Neural progenitor cell (in vitro differentiated cells): ENCODE measurements at places on chromosomes 4 and X.
A peak's percentile ranks its signal among the peaks of the same experiment; 100 is the strongest.

DNA sequence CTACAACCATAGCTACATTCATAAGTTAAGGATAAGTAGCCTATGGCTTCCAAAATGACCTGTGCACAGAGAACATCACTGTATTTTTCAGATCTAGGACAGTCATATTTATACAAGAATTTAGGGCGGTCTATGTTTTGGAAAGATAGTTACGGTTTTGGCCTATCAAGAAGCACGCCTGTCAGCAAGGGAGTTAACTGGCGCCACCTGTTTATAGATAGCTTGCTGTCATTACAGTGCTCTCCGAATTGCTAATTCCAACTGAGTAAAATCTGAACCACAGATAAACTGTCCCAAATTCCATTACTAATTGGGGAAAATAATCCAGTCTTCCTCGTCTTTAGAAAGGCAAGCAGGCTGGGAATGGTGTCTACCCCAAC lies 646 bp downstream of the ABCB7 start:
- DNase-seq = no peak
- peaks cover 4% of the 10 kb centered on the region for H3K4me1 ChIP-seq
- no peaks in the 10 kb centered on the region for H3K27me3 ChIP-seq
- H3K36me3 ChIP-seq = no peaks in the 10 kb centered on the region
- peak overlapping the region; percentile 68 for H3K4me3 ChIP-seq
- no peak overlapping the region for H3K27ac ChIP-seq

- H3K4me3 ChIP-seq = no peak overlapping the region
- H3K36me3 ChIP-seq = no peaks in the 10 kb centered on the region
- no peak for DNase-seq
- peaks cover 44% of the 10 kb centered on the region for H3K4me1 ChIP-seq
- no peaks in the 10 kb centered on the region for H3K27me3 ChIP-seq
Measured at GRCh38 chr4:7295911-7296660, 103.7 kb downstream of the SORCS2 start.

GRCh38 chrX:1903236-1903935 lies 288.5 kb downstream of the ASMT start:
- no peak overlapping the region for H3K4me3 ChIP-seq
- H3K27me3 ChIP-seq = no peaks in the 10 kb centered on the region
- H3K27ac ChIP-seq = no peak overlapping the region
- H3K4me1 ChIP-seq = no peaks in the 10 kb centered on the region
- no peak for DNase-seq

DNA sequence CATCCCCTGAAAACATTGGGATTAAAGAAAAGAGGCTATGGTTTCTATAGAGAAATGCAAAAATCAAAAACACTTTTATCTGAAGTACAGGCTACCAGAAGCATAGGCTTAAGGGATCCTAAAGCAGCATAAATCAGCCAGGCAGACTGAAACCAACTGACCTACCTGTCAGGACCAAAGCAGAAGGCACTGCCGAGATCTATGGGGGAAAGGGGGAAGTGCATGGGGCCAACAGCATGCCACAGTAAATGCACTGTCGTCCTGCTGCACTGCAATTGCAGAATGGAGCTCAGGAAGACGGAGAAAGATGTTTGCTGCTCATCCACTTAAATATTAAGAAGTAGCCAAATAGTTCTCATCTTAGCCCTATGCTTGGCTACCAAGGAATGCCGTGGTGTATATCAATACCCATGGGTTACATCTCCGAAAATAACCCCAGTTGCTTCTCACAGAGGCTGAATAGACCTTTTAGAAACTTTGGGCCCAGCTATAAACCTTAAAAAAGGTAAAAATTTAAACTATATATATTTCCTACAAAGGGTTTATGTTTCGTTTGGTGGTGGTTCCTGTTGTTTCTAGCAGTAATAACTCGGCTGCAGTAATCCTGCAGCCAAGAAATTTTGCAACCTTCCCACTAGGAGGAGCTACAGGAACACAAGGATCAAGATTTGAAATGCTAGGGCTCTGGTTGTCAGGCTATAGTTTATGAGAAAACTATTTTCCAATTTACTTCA lies 312.2 kb upstream of the DIAPH2 start:
- DNase-seq = peak; percentile 63
- no peak overlapping the region for H3K4me3 ChIP-seq
- no peak overlapping the region for H3K27ac ChIP-seq
- no peaks in the 10 kb centered on the region for H3K4me1 ChIP-seq

DNA sequence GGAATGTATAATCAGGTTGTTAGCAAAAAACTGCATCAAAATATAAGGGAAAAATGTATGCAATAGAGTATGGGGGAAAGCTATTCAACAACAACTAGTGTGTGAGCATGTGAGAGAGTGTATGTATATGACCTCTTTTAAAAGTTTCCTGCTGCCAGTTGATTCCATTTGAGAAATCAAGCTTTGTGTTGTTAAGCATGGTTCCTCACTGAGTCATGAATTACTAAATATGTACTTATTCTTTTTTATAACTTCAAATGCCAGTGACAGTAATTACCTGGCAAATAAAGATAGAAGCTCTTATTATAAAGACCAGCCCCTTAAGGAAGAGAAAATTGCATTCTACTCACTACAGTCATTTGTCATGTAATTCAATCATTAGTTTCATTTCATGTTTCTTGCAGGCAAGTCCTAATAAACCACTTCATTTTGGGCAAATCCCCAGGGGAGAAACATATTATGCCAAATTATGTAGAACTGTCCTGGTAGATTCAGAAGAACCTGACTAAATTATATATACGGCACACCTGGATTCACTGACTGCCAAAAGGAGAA lies 19.2 kb downstream of the RASGEF1B start:
- no peak overlapping the region for H3K4me3 ChIP-seq
- H3K36me3 ChIP-seq = peaks cover 3% of the 10 kb centered on the region
- no peaks in the 10 kb centered on the region for H3K27me3 ChIP-seq

- no peaks in the 10 kb centered on the region for H3K27me3 ChIP-seq
- no peak overlapping the region for H3K4me3 ChIP-seq
- H3K36me3 ChIP-seq = no peaks in the 10 kb centered on the region
- H3K4me1 ChIP-seq = no peaks in the 10 kb centered on the region
Measured at GRCh38 chr4:56850910-56851309, 29.4 kb upstream of the SPINK2 start.

DNA sequence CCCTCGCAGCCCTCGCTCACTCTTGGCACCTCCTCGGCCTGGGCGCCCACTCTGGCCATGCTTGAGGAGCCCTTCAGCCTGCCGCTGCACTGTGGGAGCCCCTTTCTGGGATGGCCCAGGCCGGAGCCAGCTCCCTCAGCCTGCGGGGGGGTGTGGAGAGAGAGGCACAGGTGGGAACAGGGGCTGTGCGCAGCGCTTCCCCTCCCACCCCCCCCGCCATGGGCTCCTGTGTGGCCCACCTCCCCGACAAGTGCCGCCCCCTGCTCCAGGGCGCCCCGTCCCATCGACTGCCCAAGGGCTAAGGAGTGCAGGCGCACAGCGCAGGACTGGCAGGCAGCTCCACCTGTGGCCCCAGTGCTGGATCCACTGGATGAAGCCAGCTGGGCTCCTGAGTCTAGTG lies 220.2 kb downstream of the STPG2 start:
- H3K4me1 ChIP-seq = no peaks in the 10 kb centered on the region
- H3K27me3 ChIP-seq = no peaks in the 10 kb centered on the region
- no peak overlapping the region for H3K4me3 ChIP-seq
- DNase-seq = no peak
- no peaks in the 10 kb centered on the region for H3K36me3 ChIP-seq

DNA sequence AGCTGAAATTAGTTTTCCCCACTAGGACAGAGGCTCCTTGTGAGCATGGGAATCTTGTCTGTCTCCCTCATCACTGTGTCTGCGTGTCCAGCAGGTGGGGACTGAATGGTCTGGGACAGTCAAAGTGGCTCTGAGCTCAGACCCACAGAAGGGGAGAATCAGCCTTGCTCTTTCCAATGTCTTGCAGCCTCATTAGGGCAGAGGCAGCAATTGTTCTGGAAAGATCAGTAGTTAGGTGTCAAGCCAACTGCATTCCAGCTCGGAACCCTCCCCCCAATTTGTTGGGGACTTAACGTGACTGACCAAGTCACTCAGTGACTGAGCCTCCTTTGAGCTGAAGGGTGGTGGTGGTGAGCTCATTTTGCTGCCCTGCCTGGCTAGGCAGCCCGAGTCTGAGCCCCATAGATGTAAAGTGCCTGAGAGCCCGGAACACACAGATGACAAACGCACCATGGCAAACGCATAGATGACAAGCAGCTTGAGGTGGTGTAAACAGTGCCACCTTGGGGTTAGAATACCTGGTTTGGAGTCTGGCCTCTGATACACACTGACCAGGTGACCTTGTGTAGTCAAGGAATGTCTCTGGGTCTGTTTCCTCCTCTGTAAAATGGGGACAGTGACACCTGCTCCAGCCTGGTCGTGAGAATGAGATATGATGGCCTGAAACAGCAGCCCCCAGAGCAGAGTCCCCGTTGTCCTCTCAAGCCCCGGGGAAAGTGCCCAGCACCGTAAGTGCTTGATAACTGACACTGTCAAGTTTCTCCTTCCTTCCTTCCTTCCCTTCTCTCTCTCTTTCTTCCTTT lies 2.7 kb upstream of the SORCS2 start:
- H3K36me3 ChIP-seq = no peaks in the 10 kb centered on the region
- DNase-seq = peak; percentile 22
- H3K27ac ChIP-seq = no peak overlapping the region
- peaks cover 70% of the 10 kb centered on the region for H3K27me3 ChIP-seq
- peaks cover 25% of the 10 kb centered on the region for H3K4me1 ChIP-seq
- no peak overlapping the region for H3K4me3 ChIP-seq

DNA sequence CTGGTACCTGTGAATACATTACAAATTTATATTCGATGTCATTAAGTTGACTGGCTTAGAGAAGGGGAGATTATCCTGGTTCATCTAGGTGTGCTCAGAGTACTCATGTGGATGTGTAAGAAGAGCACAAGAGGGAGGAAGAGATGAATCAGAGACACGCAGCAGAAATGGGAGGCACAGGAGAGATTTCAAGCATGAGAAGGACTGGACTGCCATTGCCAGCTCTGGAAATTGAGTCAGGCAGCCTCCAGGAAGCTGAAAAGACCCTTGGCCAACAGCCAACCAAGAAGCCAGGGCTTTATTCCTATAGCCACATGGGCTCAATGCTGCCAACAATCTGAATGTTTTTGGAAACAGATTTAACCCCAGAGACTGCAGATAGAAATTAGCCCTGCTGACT lies 1390.0 kb downstream of the STIM2 start:
- H3K36me3 ChIP-seq = no peaks in the 10 kb centered on the region
- H3K4me3 ChIP-seq = no peak overlapping the region
- DNase-seq = no peak
- no peaks in the 10 kb centered on the region for H3K27me3 ChIP-seq
- no peak overlapping the region for H3K27ac ChIP-seq

DNA sequence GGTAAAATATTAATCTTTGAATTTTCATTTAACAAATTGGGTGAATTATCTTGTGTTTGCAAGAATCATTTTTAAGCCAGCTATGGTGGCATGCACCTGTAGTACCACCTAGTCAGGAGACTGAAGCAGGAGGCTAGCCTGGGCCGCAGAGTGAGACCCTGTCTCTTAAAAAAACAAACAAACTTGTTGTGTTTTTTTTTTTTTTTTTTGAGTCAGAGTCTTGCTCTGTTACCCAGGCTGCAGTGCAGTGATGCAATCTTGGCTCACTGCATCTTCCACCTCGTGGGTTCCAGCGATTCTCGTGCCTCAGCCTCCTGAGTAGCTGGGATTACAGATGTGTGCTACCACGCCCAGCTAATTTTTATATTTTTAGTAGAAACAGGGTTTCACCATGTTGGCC lies 2.2 kb downstream of the TXLNG start:
- peaks cover 5% of the 10 kb centered on the region for H3K4me1 ChIP-seq
- no peaks in the 10 kb centered on the region for H3K27me3 ChIP-seq
- H3K4me3 ChIP-seq = no peak overlapping the region

- no peaks in the 10 kb centered on the region for H3K27me3 ChIP-seq
- DNase-seq = peak; percentile 86
- no peaks in the 10 kb centered on the region for H3K36me3 ChIP-seq
- peak overlapping the region; percentile 63 for H3K27ac ChIP-seq
- H3K4me3 ChIP-seq = no peak overlapping the region
Measured at GRCh38 chrX:115344885-115345614, 55.5 kb downstream of the LUZP4 start.

DNA sequence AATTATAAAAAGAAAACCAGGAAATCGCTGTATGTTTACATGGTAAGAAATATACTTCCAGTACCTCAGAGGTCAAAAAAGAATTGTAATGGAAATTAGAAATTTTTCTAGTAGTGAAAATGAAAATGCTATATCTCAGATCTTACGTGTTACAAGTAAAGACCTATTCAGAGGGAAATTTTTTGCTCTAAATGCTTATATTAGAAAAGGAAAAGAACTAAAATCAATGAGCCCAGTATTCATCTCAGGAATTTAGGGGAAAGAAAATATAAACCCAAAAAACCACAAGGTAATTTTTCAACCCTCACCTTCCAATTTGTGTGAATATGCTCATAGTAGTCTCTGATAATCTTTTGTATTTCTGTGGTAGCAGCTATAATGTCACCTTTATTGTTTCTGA lies 145.6 kb downstream of the RAP1GDS1 start:
- H3K27ac ChIP-seq = no peak overlapping the region
- DNase-seq = no peak
- no peaks in the 10 kb centered on the region for H3K4me1 ChIP-seq
- peaks cover 3% of the 10 kb centered on the region for H3K36me3 ChIP-seq
- no peak overlapping the region for H3K4me3 ChIP-seq

- H3K4me3 ChIP-seq = no peak overlapping the region
- H3K27ac ChIP-seq = no peak overlapping the region
- H3K27me3 ChIP-seq = no peaks in the 10 kb centered on the region
- no peaks in the 10 kb centered on the region for H3K36me3 ChIP-seq
Measured at GRCh38 chr4:128906581-128906980, 97.1 kb downstream of the JADE1 start.

GRCh38 chr4:71231129-71232055 lies 107.4 kb upstream of the SLC4A4 start:
- peaks cover 17% of the 10 kb centered on the region for H3K4me1 ChIP-seq
- no peak overlapping the region for H3K4me3 ChIP-seq
- H3K27ac ChIP-seq = no peak overlapping the region
- H3K27me3 ChIP-seq = no peaks in the 10 kb centered on the region
- peak; percentile 17 for DNase-seq

DNA sequence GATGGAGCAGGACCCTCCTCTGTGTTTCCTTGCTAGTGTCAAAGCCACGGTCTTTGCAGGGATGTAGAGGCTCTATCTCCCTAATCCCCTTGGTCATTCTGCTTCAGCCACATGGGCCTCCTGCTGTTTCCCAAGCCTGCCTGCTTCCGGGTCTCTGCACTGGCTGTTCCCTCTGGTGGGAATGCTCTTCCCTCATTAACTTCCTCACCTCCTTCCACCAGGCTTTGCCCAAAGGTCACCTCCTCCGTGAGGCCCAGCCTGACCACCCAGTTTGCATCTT lies 56.6 kb downstream of the ABLIM2 start:
- H3K27me3 ChIP-seq = no peaks in the 10 kb centered on the region
- H3K36me3 ChIP-seq = no peaks in the 10 kb centered on the region
- H3K4me1 ChIP-seq = peaks cover 12% of the 10 kb centered on the region
- no peak for DNase-seq
- no peak overlapping the region for H3K4me3 ChIP-seq
- no peak overlapping the region for H3K27ac ChIP-seq

DNA sequence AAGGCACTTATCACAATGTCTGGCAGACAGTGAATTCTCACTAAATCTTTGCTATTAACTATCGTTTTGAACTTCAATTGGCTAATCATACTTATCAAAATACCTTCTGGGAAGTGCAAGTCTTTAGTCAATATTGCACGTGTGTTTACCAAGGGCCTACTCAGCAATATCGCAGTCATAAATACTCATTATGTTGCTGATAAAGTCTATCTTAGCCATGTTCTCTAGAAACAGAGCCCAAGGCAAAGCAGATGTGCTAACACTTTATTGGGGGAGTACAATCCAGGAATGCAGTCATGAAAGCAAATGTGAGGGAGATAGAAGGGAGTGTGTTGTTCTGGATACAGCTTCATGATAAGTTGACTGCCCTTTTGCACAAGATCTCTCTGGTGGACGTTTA lies 90.5 kb downstream of the FBXO8 start:
- H3K27me3 ChIP-seq = peaks cover 8% of the 10 kb centered on the region
- no peaks in the 10 kb centered on the region for H3K36me3 ChIP-seq
- no peak overlapping the region for H3K27ac ChIP-seq
- no peak overlapping the region for H3K4me3 ChIP-seq
- no peak for DNase-seq
